ENCODE measurements at places on chromosomes 7 and 10.

- DNase-seq: no peak
These were observed 717.1 kb downstream of the GRID1 start for GRCh38 chr10:85649461-85649860.

DNA sequence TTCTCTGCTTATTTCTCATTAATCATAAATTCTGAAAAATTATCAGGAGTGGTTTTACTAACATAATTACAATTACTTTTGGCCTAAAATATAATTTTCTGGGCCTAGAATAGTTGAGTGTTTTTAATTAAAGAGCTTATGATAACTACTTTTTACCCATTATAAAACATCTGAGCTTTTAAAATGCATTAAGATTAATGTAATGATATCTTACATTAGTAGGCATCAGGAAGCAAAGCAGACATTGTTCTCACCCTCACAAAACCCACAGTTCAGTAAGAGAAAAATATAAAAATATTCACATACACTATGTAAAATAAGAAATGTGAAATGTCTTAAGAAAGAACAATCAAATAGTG is 443.7 kb upstream of the SEMA3A start:
- DNase-seq: no peak

DNA sequence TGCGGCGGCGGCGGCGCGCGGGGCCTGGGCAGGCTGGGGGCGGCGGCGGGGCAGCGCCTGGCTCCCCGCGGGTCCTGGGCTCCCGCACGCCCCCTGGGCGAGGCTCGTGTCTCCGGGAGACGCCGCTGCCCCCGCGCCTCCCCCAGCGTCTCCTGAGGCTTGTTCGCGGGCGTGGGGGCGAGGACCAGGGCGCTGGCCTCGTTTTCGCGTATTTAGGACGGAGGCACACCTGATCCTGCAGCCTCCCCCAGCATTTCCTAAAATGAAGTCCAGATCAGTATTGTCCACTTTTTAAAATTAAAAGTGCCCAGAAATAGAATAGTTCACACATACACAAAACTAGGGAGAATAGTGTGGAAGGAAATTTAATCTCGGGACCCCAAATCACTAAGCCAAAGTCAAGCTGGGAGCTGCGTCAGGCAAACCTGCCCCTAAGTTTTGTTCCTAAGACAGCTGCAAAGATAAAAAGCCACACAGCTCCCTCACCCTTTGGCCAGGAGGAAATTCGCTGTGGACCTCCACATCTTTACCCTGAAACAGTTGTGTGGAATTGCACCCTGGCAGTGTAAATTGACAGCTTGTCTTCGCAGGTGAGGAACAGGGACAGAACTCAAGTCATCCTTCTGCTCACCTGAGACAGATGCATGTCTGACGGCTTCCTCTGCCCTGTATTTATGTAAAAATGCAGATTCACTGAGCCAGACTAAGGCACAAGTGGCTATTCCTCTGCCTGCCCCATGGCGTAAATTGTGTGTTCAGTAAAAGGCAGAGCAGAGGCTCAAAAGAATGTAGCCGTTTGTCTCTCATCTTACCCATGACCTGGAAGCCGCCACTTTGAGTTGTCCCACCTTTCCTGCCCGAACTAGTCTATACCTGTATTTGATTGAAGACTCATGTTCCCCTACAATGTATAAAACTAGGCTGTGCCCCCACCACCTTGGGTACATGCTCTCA is 740 bp downstream of the GALNT11 start:
- no peak for DNase-seq

DNA sequence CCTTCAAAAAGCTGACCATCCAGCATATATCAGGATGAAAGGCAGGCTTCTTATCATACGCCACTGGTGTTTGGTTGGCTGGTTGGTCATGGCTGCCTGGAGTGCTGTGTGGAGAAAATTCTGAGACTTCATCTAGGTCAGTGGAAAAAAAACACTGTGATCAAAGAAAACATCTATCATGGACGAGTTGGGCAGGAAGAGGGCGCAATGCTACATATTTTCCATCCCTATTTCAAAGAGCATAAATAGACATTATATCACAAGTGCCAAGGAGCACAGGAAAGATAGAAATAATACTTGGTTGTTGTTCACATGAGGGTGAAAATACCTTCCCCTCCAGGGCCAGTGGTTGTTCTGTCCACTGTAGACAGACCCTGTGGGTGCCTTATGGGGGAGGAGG is 128.4 kb upstream of the PLPP4 start:
- DNase-seq: no peak

DNA sequence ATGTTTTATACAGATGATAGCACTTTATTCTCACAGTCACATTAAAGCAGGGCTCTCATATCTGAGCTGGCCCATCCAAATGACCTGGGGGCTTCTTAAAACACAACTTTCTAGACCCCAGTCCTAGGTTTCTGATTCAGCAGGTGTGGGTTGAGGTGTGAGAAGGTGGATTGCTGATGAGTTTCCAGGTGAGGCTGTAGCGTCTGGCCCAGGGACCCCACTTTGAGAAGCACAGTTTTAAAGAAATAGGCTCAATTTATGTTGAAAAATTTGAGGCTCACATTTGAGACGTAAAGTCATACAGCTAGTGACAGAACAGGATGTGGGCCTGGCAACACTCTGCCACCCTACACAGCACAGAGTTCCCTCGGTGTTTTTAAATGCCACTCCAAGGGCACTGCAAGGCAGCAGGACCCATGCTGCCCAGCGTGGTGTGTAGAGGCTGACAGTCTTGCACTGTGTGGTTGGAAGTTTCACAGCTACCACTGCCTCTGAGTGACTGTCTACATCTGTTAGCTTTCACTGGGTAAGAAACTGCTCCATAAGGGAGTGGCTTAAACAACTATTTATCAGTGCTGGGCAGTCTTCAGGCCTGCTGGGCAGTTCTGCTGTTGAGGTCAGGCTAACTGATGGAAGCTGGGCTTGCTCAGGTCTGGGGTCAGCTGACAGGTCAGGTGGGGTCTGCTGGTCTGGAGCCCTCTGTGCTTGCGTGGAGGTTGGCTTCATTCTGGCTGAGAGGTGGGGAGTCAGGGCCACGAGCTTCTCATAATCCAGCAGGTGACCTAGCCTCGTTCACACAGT is 319.7 kb downstream of the CXCL12 start:
- no peak for DNase-seq

- no peak for DNase-seq
These were observed 143.5 kb downstream of the FGFR2 start for GRCh38 chr10:121454781-121455180.

DNA sequence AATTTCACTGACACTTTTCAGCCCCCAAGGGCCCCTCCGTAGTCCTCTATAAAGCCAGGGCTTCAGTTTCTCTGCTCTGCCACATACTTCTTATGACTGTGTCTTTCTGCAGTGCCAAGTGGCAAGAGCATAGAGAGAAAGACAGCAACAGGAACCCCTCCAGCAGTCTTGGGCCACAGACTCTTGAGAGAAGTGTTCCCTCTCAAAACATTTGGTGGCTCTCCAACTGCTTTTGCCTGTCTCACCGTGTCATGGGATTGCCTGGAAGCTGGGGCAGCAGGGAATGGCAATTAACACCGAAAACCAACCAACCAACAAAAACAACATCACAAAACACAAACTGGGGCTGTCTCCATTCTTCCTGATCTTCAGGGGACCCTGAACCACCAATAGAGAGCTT is 73.8 kb upstream of the ELN start:
- no peak for DNase-seq

- no peak for DNase-seq
These were observed 1584.4 kb upstream of the LRRTM3 start for GRCh38 chr10:65341323-65341925.

DNA sequence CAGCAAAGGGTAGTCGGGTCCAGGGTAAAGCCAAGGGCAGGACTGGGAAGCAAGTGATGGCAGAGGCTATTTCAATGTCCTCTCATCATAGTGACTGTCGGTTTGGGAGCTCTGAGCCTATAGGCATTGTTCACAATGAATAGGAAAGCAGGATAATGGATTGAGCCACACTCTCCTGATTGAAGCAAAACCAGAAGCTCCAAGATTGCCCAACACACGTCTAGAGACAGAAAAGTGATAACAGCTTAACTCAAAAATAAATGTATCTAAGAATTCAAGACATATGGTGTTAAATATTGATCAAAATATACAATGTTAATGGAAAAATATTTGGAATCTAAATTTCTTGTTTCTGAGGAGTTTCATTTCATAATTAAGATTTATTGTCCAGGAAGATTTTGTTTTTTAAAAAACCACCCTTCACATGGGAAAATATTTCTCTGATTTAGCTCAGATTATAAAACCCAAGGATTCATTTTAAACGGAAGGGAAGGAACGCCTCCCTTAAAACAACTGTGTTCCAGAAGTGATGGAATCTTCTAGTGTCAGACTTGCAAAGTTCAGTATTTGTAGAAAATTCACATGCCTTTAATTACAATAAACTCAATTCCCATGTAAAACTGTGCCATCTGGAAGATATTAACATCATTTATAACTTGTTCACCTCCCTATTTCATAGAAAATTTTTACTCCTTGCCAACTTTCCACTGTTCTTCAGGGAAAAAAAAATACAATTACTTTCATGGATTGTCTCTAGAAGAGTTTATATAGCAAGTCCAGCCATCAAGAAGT is 54.5 kb downstream of the NRP1 start:
- no peak for DNase-seq

Measured in stimulated activated CD4-positive, alpha-beta T cell treated with anti-CD3 and anti-CD28 coated beads, Interleukin-1b, Interleukin-23, amount 100 ng/mL, for 1 hour (primary cell).